Hematopoietic multipotent progenitor cell treated with erythropoietin and hydrocortisone succinate and interleukin-3 and kit ligand, for 6 days (in vitro differentiated cells): ENCODE measurements at places on chromosomes 3 and 15.
A peak's percentile ranks its signal among the peaks of the same experiment; 100 is the strongest.

GRCh38 chr15:48149858-48150257 is 28.2 kb downstream of the MYEF2 start:
- no peak for DNase-seq

- no peak for DNase-seq
Observed at GRCh38 chr3:52082951-52083350, 26.6 kb upstream of the DUSP7 start.

DNA sequence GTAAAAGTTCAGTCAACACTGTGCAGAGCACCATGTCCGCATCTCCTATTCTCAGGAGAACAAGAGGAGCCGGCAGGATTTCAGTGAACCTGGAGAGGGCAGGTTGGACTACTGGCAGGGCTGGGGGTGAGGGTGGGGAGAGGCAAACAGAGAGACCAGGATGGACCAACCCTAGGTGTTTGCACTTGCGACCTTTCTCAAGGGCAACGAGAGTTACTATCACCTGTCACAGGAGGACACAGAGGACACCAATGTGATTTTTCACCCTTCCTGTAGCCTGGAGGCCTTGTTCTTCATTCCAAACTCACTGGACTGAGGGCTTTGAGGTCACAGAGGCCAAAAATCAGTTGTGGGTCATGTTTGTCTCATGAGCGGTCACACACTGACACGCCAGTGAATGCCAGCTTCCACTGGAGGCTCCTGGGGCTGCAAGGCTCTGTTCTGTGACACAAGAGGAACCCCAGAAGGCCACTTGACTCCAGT is 89.5 kb downstream of the CPN2 start:
- DNase-seq = no peak

DNA sequence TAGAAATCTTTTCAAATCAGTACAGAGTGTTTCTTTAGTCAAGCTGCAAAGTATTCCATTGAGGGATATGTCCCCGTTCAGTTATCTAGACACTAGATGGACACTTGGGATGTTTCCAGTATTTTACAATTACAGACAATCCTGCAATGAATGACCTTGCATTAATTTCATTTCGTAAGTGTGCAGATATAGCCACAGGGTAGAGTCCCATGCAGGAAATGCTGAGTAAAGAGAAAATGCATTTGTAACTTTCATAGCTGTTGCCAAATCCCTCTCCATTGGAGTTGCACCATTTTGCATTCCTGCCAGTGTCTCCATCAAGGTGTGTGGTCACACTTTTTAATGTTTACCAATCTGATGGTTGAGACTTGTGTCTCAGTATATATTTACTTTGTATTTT is 92.5 kb downstream of the LIPC start:
- DNase-seq = no peak

- no peak for DNase-seq
Observed at GRCh38 chr3:98240131-98240530, 23.9 kb upstream of the OR5H6 start.

DNA sequence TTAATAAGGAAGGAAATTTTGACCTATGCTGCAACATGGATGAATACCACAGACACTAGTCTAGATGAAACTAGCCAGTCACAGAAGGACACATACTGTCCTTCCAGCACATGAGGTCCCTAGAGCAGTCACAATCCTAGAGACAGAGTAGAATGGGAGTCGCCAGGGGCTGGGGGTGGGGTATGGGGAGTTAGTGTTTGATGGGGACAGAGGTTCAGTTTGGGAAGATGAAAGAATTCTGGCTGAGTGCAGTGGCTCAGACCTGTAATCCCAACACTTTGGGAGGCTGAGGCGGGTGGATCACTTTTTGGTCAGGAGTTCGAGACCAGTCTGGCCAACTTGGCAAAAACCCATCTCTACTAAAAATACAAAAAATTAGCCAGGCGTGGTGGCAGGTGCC is 99.2 kb downstream of the TPRA1 start:
- DNase-seq = no peak

GRCh38 chr15:96792216-96792615 is 461.7 kb downstream of the NR2F2 start:
- DNase-seq = no peak

GRCh38 chr3:143600756-143601718 is 247.2 kb downstream of the SLC9A9 start:
- DNase-seq = no peak

DNA sequence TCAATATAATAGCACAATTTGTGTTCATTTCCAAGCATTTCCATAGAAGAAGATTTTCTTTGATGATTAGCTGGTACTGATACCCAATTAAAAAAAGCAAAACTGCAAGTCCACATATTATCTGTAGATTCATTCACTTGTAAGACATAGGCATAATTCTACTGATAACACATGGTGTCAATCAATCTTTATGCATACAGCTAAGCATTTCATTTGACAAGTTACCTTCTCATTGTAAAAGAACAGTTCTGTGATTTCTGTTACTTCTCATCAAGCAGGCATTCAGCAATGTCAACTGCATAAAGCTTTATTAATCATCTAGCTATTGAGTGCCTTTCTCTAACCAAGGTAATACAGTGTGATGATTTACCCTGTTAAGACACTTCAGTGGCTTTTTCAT is 672.0 kb downstream of the PLOD2 start:
- DNase-seq = no peak

DNA sequence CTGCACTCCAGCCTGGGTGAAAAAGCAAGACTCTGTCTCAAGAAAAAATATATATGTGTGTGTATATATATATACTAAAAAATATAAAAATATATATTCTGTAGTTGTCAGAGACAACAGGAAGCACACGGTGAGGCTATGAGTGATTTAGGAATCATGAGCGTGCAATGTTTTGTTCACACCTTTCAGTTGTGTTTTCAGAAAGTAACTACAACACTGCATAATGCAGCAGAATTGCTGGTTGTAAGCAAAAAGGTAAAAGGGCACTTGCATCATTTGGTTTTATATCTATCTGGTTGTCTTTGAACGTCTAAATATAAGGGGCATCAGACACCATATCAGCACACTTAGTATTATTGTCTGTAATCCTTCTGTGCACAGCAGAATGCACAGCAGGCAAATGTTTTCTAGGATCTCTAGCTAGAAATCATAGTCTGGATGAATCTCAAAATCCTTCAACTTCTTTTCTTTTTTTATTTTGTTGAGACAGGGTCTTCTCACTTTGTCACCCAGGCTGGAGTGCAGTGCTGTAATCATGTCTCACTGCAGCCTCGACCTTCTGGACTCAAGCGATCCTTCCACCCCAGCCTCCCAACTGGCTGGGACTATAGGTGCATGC is 44.8 kb downstream of the CCR3 start:
- no peak for DNase-seq

DNA sequence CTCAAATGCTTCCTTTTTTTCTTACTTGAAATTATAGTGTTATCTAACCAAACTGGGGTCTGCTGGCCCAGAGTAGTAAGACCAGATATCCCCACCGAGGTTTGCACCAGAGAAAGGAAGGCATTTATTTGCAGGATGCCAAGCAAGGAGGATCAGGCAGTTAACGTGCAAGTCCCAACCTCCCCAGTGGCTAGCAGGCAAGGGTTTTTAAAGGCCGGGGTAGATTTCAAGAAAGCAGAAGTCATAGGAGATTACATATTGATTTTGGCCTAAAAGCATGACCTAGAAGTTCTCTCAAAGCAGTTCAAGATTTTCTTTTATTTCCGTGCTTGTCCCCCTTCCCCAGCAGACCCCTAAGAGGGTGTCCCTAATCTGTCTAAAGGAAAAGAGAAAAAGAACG is 32.8 kb upstream of the STRIT1 start:
- DNase-seq = peak; percentile 26

DNA sequence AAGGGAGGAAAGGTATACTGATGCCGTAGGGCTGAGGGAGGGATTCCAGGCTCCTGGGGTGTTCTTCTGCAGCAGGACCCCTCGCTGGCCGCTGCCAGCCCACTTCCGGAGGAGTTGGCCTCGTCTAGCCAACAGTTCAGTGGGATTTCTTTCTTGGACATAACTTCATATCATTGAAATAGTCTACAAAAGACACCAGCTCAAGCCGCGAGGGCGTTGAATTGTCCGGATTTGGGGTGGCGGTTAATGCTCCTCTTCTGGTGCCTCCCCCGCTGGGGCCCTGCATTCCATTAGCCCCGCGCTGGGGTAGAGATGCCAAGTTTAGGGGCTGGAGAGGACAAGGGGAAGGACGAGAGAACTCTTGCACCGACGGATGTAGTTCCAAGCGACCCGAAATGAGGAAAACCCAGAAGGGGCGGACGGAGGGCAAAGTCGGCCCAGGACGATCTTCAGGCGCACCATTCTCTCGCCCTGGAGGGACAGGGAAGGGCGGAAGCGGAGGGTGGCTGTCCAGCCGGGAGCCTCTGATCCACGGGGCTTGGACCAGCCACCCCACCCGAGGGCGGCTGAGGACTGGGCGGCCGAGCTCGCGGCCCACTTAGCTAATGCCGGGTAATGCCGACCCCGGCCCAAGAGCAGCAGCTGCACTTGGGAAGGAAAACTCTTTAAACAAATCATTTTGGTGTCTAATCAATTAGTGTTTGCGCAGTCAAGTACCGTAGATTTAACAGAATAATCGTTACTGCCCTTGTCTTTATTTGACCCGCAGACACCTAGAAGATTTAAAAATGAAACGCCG is 4.7 kb upstream of the ONECUT1 start:
- DNase-seq = no peak

GRCh38 chr3:15367059-15367458 is 34.7 kb upstream of the SH3BP5 start:
- DNase-seq = no peak

- no peak for DNase-seq
Observed at GRCh38 chr3:114668099-114668498, 374.3 kb downstream of the TIGIT start.

GRCh38 chr3:4741404-4742307 is 237.6 kb upstream of the BHLHE40 start:
- DNase-seq = peak; percentile 88

- peak; percentile 82 for DNase-seq
Observed at GRCh38 chr3:121995161-121996137, 26.6 kb downstream of the ILDR1 start.

DNA sequence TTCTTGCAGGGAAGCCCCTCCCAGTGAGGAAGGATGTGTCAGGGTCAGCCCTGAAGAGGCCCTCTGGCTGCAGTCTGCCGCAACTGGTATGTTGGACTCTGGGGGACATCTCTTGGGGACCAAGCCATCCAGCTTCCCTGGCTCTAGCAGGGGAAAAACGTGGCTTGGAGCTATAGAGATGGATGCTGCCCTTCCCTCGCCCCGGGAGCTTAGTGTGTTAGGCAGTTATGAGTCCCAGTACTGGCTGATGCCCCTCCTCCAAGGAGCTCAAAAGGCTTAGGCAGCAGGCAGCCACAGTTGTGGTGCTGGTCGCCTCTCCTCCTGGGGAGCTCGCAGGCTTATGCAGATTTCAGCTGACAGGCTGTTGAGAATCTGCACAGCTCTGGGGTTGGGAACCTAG is 353.1 kb upstream of the GBE1 start:
- DNase-seq = no peak
